ENCODE measurements at places on chromosomes 12 and 14.

DNA sequence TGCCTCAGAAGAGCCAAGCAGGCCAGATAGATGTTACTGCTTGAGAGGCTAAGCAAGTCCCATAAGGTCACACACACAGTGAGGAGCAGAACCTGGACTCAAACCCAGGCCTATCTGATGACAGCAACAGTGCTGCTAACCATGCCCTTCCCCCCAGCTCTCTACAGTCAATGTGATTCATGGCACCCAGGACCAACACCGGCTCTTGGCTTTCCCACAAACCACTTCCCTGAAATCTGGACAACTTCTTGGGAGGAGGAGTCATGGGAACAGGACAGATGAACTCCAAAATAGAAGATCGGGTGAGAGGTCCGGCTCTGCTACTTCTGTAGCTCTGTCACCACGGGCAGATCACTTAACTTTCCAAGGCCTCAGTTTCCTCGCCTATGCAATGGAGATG is 716 bp upstream of the PTGDR start:
- no peak for DNase-seq

GRCh38 chr12:62728741-62729140 is 206.2 kb downstream of the PPM1H start:
- DNase-seq, result no peak

- no peak for DNase-seq
These were observed 45.6 kb downstream of the TRMT5 start for GRCh38 chr14:60935319-60935718.

DNA sequence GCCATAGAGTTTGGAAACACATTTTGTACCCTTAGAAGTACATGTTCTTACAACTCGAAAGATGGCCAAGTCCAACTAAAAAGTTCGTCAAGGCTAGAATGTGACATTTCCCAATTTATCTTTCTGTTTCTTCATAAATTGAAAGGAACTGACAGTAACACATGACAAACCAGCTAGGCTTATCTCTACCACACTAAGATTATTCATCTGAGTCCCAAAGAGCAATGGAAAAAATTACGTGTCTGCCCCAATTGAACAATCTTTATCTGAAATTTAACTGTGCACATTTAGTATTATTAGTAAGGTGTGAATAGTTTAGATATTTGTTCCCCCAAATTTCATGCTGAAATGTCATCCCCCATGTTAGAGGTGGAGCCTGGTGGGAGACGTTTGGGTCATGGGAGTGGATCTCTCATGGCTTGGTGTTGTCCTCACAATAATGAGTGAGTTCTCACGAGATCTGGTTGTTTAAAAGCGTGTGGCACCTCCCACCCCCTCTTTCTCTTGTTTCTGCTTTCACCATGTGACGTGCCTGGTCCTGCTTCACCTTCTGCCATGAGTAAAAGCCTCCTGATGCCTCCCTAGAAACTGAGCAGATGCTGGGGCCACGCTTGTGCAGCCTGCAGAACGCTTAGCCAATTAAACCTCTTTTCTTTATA is 13.3 kb downstream of the CPM start:
- no peak for DNase-seq

DNA sequence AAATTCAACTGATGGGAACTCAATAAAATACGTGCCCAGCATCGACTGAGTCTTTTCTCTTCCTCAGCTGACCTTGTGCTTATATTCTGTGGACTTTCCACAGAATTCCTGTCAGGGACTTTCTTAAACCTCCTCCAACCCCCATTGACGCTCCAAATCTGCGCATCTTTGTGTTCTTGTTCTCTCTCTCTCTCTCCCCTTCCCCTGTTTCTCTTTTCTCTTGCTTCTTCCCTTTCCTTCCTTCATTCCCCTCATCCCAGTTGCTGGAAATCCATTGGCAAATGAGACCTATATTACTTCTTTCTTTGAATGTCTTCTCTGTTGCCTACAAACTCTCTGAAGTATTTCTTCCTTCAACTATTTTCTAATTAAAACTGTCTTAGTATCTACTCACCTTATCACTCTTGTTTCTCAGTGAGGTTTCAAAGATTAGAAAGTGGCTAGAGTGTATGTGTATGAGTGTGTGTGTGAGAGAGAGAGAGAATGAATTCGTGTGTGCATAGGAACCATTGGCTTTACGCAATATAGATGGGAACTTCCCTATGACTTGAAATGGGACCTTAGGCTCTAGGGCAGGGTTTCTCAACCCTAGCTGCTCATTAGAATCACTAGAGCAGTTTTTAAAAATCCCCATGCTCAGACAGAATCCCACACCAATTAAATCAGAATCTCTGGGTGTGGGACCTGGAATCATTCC is 41.8 kb upstream of the DHRS7 start:
- DNase-seq, result no peak

GRCh38 chr14:63605041-63605532 is 36.6 kb downstream of the WDR89 start:
- DNase-seq, result no peak

GRCh38 chr12:22039361-22039760 is 6.7 kb upstream of the CMAS start:
- no peak for DNase-seq

GRCh38 chr14:42470427-42470719 is 863.7 kb downstream of the LRFN5 start:
- DNase-seq, result no peak

DNA sequence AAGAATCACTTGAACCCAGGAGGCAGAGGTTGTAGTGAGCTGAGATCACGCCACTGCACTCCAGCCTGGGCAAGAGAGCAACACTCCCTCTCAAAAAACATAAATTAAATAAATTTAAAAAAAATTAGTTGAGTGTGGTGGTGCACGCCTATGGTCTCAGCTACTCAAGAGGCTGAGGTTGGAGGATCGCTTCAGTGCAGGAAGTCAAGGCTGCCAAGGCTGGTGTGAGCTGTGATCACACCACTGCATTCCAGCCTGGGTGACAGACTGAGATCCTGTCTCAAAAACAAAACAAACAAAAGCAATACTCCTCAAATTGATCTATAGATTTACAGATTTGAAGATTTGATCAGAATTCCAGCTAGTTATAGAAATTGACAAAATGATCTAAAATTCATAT is 92.7 kb upstream of the RESF1 start:
- DNase-seq, result no peak

DNA sequence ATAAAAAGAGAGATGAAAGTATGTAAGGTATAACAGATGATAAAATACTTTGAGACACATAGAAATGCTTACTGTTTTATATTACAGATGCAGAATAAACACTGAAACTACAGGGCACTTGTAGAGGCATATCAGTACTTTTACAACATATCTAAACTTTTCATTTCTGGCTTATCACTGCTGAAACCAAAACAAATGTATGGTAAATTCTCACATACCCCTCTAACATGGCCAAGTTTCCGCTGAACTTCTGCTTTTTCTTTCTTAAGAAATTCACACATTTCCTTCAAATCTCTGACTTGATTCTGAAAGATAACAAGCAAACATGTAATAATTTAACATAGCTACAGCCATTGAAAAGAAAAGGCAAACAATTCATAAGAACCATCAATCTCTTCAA is 33.3 kb upstream of the C12orf50 start:
- no peak for DNase-seq

- DNase-seq, result peak; percentile 38
These were observed 505 bp upstream of the DENND5B start for GRCh38 chr12:31591380-31591901.

DNA sequence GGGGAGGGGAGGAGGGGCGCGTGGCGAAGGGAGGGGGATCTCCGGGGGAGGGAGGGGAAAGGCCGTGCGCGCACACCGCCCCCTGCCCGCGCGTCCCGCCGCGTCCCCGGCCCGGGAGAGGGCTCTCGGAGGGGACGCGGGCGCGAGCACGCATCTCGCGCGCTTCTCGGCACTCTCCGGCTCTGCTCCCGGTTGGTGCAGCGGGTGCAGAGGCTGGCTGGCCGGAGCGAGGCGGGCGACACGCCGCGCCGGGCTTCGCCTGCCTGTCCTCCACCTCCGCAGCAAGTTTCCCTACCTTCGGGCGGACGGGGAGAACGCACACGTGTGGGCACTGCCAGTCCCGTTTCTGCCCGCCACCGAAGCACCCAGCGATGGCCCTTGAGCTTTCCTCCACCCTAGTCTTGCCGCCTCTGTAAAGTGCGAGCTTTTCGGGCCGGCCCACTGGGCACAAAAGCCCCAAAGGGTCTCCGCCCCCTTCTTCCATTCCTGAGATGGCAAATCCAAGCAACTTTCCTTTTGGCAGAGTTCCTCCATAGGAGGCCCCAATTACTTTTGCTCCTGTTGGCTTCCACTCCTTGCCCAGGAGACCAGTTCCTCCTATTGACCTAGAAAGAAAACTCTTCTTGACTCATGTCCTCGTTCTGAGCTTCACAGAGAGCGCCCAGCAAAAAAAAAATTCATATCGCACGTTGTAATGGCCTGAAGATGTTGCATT is 363 bp upstream of the CSAD start:
- DNase-seq, result peak; percentile 90

GRCh38 chr14:73811164-73811503 is 40.5 kb upstream of the PTGR2 start:
- DNase-seq, result no peak

DNA sequence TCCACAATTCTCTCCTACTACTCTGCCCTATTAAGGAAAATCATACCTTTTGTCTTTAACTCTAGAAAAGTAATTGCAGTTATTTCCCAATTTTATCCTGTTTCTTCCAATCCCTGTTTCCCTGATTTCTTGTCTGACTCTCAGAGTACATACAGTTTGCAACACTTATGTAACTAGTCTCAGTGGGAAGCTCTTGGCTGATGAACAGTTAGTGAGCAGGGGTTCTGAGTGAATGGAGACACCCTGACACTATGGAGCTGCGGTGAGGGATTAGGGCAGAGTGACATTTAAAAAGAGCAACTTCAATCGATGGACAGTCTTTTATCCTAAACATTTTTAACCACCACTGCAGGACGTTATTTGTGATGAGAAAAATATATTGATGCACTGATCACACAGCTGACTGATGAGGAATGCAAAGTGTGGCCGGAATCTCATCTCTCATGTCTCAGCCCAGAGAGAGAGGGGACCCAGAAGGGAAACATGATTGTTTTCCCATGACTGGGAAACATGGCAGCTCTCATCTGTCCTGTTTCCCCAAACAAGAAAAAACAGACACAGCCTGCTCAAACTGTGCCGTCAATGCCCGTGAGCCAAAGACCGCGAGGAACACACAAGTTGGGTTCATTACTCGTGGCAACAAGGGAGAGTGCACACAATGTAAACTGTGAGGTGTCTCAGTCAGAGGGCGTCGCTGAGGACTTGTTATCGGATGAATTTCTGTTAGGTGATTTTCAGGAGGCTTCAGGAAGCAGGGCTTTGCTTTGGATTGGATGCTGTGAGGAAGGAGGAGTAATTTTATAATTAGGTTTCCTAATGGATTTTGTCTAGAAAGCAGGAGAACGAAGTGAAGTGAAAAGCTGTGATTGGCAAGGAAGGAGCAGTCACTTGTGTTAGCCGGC is 5.2 kb upstream of the SLC6A13 start:
- no peak for DNase-seq

DNA sequence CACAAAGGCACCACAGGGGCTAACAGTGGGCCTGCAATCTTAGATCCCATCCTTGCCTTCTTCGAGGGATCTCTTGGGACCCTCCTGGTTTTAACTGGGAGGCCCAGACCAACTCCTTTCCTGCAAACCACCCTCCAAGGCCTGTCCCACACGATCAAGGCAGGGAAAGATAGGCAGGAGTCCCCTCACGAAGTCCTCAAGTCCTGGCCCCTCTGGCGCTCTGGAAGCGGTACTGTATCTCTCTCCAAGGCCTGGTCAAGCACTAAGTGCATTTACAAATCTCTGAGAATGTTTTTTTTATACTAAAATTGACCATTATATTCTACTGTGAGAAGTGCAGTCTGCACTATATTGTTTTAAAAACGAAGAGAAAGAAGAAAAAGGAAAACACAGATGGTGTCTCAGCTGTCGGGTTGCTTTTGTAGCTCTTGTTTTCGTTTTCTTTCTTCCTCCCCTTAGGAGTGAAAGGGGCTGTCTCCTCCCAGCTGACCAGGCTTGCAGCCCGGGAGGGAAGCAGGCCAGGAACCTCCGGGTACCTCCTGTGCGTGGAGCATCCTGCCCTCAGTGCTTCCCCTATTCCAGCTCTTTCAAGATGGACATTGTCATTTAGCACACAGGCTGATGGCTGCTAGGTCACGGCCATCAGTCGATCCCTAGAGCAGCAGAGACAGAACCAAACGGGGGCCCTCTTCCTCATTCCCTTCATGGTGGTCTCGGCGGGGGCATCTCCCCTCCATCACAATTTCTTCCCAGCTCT is 56.7 kb downstream of the FAM222A start:
- no peak for DNase-seq

DNA sequence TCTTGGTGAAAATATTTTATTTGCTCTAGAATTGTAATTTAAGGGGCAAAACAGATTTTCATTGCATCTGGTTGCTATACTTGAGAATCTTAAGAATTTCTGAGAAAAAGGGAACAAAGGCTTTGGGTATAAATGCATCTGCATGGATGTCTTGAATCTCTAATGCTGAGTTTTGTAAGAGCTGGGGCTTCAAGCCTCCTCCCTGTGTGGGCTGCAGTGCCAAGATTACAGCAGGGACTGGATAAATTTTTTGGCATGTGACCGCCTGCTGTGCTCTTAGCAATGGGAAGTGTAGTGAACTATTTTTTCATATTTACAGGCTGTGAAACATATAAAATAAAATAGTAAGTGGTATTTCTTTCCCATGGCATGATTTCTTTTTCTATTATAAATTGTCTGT is 70.0 kb downstream of the SLC38A6 start:
- DNase-seq, result no peak

DNA sequence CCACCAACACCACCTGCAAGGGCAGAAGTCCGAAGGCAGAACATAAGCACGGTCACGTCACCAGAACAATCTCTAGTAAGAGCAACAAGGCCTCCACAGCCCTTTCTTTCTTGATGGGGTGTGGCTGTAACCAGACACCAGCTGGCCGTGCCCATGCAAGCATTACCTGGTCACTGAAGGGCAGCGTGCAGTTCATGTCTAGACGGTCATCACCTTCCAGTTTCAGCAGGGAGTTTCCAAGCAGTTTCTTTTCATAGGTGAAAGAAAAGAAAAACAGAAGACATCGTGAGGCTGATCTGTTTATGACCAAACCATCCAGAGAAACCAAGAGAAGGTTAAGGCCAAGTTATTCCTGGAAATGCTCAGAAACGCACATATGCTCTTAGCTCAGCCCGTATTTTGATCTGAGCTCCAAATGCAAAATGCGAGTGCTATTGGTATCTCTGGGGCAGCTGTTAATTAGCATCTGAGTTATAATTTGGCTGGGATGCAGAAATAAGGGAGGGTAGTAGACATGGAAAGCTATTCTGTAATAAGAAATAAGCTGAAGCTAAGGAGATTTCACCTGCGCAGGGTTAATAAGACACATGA is 42.5 kb downstream of the PRKAB1 start:
- DNase-seq, result no peak
